ENCODE measurements at places on chromosomes 6 and 20.

DNA sequence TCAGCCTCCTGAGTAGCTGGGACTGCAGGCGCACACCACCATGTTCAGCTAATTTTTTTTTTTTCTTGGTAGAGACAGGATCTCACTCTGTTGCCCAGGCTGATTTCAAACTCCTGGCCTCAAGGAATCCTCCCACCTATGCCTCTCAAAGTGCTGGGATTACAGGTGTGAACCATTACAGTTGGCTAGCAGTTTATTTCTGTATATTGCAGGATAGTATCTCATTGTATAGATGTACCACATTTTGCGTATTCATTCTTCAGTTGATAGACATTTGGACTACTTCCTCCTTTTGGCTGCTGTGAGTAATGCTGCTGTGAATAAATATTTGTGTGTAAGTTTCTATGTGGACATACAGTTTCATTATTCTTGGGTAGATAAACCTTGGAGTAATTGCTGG lies 32.9 kb downstream of the ASXL1 start:
- DNase-seq: no peak

- no peak for DNase-seq
These were observed 3.1 kb upstream of the LAMA5 start for GRCh38 chr20:62370115-62370806.

DNA sequence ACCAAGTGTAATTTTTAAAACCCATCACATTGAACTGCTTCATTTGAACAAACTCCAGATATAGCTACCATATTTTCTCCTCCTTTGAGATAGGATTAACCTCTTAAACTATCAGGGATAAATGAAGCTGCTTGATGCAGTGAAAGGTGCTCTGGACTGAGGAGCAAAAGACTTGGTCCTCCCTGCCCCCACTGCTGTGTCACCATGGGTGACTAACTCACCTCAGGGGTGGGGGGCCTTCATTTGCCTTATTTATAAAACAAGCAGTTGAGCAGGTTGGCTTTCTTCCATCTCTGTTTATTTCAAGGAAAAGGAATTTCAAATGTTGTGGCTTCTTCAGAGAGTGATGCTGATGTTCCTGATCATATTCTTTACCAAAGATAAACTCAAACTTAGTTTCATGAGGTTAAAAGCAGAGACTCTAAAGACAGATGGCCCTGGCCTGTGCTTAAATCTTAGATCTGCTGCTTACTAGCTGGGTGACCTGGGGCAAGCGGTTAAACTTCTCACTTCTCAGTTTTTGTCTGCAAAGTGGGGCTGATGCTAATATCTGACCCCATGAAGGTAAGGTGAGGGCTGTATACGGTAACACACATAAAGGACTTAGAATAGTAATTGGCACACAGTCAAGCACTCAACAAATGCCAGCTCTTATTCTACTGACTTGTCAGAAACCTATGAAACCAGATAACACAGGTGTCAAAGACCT lies 50.5 kb downstream of the FHL5 start:
- DNase-seq: no peak

DNA sequence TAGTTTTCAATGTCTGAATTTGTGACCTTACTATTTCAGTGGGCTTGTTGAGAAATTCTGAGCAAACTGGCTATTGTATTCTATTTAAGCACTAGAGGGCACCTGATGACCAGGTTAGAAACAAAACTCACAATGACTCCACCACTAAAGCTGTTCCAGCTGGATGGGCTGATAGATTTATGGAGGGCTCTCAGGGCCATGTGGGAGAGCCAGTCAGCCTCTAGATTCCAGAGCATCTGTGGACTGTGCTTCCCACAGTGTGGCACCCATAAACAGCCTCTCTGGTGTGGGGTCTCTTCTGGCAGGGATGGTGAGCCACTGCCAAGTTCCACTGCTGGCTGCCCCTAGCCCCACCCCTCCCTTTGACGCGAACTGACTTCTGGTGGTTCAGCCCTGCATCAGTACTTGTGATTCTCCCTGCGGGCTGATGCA lies 29.2 kb downstream of the C6orf58 start:
- peak; percentile 68 for DNase-seq

DNA sequence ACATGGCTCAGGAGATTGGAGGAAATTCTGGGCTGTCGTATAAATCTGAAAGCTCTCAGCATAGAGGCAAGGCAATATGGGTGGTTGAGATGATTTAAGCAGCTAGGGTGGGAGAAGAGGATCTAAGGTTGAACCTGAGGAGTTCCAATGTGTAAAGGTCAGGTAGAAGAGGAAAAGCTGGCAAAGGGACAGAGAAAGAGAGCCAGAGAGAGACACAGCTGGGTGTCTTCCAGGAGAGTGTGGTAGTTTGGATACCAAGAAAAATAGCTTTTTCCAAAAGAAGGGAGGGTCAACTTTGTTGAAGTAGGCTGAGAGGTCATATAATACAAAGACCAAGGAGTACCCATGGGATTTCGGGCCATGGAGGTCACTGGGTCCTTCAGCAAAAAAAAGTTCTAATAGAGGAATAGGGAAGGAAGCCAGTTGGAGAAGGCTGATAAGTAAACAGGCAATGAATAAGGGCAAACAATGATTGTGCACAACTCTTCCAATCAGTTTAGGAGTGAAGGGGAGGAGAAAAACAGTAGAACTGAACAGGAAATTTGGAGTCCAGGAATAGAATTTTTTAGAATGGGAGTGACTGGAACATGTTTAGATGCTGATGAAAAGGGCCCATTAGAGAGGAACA lies 135.1 kb downstream of the QRSL1 start:
- DNase-seq: no peak
